ENCODE measurements at places on chromosomes 11 and 22.

DNA sequence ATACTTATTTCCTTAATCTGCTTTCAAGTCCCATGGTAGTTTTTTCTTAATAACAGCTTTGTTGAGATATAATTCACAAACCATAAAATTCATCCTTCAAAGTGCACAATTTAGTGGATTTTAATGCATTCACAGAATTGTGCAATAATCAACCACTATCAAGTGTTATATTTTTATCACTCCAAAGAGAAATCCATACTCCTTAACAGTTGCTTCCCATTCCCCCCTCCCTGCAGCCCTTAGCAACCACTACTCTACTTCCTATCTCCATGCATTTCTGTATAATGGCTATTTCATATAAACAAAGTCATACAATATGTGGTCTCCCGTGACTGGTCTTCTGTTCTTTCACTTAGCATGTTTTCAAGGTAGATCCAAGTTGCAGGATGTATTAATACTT lies 18.8 kb upstream of the NUP50 start:
- no peak for DNase-seq

DNA sequence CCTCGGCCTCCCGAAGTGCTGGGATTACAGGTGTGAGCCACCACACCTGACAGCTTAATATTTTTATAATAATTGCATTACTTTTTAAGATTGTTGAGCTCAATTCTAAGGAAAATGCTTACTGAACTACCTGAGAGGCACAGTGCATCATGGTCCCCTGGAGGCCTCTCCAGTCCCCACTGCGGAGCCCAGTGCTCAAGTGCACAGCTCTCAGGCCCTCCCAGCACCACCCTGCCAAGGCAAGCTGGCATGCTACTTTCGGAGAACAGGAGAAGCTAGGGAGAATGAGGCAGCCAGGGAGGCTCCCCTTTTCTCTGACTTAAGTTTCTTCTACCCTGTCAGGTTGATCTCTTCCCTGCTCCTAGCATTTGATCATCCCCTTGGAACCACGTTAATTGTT lies 64.2 kb upstream of the CECR2 start:
- no peak for DNase-seq

- no peak for DNase-seq
Measured at GRCh38 chr22:46575911-46576555, 38.6 kb upstream of the CELSR1 start.

DNA sequence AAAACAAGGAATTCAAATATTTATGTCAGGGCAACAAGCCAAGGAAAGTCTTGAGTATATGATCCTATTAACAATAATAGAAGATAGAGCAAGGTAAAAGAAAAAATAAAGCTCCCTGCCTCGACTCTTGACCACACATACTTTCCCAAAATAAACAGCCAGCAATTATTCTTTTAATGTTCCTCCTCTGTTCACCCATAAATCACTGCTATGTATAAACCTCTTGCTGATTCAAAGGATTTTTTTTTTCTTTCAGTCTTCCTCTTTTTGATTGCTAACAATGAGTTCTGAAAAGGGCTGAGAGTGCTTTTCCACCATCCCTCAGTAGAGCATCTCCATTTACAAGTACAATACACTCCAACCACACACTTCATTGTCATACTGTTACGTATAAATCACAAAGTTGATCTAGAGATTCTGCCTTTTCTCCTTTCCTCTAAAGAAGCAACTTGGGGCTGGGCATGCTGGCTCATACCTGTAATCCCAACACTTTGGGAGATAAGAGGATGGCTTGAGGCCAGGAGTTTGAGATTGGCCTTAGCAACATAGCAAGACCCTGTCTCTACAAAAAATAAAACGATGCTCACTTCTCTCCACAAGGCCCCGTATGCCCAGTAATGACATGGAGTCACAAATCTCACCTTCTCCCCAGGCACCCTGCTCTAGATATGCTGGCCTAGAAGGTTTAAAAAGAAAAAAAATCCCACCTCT lies 24.0 kb downstream of the RAB30 start:
- no peak for DNase-seq

- no peak for DNase-seq
Measured at GRCh38 chr11:86176165-86176884, 68.2 kb upstream of the EED start.

GRCh38 chr11:7523416-7524210 lies 9.8 kb downstream of the PPFIBP2 start:
- no peak for DNase-seq

DNA sequence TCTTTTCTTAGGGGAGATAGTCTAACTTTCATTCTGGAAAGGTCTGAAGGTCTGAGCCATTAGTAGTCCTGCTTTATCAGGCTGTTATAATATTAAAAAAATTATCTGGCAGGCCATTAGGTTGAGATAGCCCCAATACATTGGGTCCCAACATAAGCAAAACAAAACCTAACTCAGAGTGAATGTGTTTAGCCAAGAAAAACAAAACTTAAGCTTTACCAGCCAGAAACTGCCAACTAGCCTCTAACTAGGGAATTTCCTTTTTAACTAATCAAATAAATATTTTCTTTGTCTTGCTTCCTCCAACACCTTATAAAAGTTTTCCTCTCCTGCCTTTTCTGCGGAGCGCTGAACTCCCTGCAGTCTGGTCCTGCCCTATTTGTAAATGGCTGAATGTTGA lies 1137.7 kb upstream of the CNTN5 start:
- no peak for DNase-seq

GRCh38 chr11:92219476-92219875 lies 5.1 kb upstream of the FAT3 start:
- no peak for DNase-seq

GRCh38 chr11:116217006-116217405 lies 555.8 kb downstream of the BUD13 start:
- DNase-seq, result no peak

DNA sequence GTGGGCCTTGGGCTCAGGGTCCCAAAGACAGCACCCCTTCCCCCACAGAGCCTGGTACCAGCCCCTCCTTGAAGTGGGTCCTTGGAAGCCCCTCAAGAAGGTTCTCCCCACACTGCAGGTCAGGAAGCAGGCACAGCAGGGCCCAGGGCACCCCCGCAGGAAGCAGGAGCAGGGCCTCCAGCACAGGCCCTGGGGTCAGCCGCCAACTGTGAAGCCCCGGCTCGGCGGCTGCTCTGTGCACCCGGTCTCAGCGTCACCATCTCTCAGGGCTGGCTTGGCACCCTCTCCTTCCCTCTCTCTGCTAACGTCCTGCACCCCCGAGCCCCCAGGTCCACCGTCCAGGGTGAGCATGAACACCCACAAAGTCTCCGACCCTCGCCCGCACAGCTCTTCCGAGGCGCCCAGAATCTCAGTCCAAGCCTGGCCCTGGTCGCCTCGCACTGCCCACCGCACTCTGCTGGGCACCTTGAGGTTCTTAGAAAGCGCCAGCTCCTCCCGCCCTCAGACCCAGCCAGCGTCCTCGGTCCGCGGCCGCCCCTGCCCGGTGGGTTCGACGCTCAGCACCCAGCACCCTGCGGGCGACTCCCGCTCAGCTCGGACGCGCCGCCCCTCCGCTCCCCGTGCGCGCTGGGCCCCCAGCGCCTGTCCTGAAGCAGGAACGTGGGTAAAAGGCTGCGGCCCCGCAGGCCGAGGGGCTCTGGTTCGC lies 1.4 kb upstream of the SIGIRR start:
- no peak for DNase-seq

GRCh38 chr11:104191124-104191523 lies 27.2 kb upstream of the PDGFD start:
- DNase-seq, result no peak
